ENCODE measurements at places on chromosomes 1 and 21.

GRCh38 chr21:36792505-36792967 is 93.6 kb downstream of the SIM2 start:
- DNase-seq: no peak

GRCh38 chr1:8701794-8702471 is 115.5 kb downstream of the RERE start:
- no peak for DNase-seq

GRCh38 chr1:220298470-220299205 is 26.4 kb upstream of the RAB3GAP2 start:
- no peak for DNase-seq

GRCh38 chr1:228180271-228180958 is 14.8 kb downstream of the IBA57 start:
- no peak for DNase-seq

DNA sequence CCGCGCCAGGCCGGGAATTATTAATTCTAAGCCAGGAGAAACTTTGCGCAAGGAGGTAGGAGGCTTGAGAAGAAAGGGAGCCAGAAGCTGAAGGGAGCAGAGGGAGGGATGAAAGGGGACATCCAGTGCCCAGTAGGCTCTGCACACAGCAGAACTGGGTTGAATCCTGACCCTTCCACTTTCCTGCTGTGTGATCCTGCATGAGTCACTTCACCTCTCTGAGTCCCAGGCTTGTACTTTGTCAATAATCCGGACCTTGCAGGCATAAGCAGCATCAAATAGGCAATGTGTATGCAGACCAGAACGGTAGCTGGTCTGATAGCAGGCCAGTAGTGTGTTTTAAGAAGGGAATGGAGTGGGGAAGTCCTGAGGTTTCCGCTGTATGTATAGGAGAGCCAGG is 25.5 kb upstream of the EPB41 start:
- no peak for DNase-seq

GRCh38 chr1:23417570-23417969 is 7.0 kb downstream of the TCEA3 start:
- DNase-seq: no peak

- no peak for DNase-seq
These were observed 32.4 kb downstream of the ZBTB18 start for GRCh38 chr1:244083383-244083943.

- DNase-seq: no peak
These were observed 17.0 kb upstream of the MACF1 start for GRCh38 chr1:39187275-39188046.

DNA sequence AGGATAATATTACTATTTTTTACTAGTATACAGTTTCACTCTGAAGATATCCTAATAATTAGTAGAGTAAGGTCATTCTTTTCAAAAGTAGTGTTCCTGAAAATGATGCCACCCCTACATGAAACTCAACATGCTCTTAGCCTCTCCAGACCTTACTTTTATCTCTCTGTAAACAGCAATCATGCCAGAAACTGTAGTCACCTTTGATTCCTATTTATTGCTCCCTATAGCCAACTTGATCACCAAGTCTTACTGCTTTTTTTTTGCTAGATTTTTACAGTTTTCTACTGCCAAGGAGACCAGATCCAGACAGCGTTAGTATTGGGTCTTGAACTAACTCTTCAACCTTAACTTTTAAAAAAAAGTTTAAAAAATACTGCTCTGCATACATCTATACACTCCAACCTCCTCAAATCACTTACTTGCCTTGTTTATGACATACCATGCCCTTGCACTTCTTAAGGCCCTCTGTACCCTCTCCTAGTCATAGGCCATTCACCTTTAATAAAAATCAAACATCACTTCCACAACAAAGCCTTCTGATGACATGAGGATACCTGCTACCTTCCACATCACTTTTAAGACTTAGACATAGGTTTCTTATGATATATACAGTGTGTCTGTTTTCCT is 36.1 kb downstream of the ZNHIT6 start:
- DNase-seq: no peak

GRCh38 chr1:181538836-181539235 is 55.5 kb downstream of the CACNA1E start:
- no peak for DNase-seq
